ENCODE measurements at places on chromosomes 4 and X. TPM values are rescaled to one million over a fixed set of nuclear protein-coding genes. Genes with fewer than 3 reads are reported as not detected.

Gene FNIP2
- total RNA-seq = 8.9 TPM

Gene PDCL2
- not detected for total RNA-seq

Gene AKAP14
- total RNA-seq = not detected

Gene TLL1
- not detected for total RNA-seq

Gene ANKRD37
- total RNA-seq = 31.0 TPM

- no peak for DNase-seq
Measured at GRCh38 chrX:21126661-21127060, 247.6 kb upstream of the CNKSR2 start.

GRCh38 chr4:165006886-165007285 lies 24.9 kb upstream of the TRIM60 start:
- no peak for DNase-seq

- DNase-seq = no peak
Measured at GRCh38 chrX:5683996-5684395, 544.7 kb downstream of the NLGN4X start.

DNA sequence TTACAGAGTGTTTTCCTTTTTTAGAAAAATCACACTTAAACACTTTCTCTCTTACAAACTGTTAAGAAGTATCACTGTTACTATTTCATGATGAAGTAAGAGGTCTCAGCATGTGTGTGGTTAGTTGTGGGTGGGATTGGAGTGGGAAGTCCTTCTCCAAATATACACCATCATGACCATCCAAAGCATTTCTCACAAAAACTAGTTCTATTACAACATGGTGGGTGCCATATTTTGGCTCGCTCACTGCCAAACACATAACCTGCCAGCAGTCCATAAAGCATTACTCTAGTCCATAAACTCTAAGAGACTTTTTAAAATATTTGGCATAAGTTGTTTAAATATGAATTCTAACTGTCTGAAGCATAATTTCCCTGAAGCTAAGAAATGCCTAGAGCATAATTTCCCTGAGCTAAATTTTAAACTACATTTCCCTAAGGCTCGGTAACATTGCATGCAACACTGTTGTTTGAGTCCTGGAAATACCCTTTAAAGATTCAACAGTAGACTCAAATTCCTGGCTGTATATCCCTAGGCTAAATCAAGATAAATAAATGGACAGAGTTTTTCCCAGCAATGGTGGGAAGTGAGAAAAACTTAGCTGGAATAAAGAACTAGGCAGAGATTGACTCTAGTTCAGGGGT lies 415.0 kb upstream of the INTU start:
- no peak for DNase-seq

- DNase-seq = no peak
Measured at GRCh38 chr4:26813698-26814097, 46.9 kb upstream of the STIM2 start.

DNA sequence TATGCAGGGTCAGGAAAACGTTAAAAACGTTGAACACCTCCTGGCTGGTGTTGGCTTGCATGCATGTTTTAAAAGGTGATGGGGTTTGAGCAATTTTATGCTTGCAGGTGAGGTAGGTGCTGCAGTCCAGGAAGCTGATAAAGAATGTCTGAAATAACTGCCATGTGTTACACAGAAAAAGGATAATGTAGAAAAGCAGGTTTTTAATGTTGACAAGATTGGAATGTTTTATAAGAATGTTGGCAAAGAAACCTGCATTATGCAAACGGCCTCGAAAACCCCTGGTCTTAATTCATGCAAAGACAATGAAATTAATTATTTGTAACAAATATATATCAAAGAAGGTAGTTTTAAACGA lies 723.7 kb upstream of the AGA start:
- no peak for DNase-seq

GRCh38 chr4:32551943-32552342 lies 1831.8 kb downstream of the PCDH7 start:
- DNase-seq = no peak

DNA sequence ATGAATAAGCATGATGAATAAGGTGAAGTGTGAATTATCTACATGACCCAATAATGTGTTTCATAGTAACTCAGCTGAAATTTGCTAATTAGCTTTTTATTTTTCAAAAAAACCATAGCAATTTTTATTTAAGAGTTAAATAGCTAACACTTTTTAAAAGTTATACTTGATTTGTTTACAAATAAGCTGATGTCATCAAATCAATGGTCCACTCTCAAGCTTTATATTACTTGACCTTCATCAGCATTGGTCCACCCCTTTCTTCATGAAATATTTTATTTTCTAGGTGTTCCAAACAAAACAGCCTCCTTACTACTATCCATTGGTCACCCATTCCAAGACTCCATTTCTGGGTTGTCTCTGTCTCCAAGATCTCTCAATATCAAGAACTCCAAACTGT lies 649.0 kb upstream of the TENM3 start:
- no peak for DNase-seq

DNA sequence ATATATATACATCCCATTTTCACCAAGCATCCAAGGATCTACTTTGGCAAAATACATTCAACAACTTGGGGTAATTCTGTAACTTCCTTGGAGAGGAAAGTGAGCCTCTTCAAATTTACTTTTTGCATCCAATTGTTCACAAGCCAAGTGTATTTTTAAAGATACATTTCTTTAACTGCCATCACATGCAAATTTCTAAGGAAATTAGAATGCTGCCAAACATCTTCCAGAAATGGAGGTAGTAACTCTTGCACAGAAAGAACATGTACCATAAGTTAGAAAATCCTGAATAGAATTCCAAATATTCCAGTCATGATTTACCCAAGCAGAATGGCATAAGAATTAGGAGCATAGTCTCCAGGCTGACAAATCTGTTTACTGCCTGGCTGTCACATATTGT lies 220.5 kb upstream of the NWD2 start:
- no peak for DNase-seq

GRCh38 chrX:53483416-53483815 lies 49.2 kb upstream of the HSD17B10 start:
- DNase-seq = no peak

Measured in CD4-positive, CD25-positive, alpha-beta regulatory T cell (primary cell).